ENCODE measurements at places on chromosomes 2 and 18. TPM values are rescaled to one million over a fixed set of nuclear protein-coding genes. Genes with fewer than 3 reads are reported as not detected.

DNA sequence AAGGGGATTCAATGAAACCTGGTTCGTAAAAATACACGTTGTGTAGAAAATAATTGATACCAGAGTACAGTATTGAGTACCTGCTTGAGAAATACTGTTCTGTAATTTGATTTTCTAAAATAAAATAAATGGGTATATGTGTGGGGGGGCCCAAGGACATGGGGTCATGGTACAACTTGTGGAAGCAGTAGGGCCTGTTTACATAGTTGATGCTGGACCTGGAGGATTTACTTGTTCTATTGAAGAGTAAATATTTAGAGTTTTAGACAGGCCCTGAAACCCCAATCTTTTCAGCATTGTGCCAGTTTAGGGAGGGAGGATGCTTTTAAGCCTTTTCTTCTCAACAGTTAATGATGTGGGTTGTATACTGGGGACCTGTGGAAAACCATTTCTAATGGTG, 11.7 kb downstream of the CERS6 start:
- DNase-seq: no peak

- no peak for DNase-seq
Measured at GRCh38 chr2:180609626-180610340, 370.6 kb upstream of the UBE2E3 start.

- DNase-seq: no peak
Measured at GRCh38 chr2:174338671-174339560, 4.2 kb downstream of the SP9 start.

- peak; percentile 83 for DNase-seq
Measured at GRCh38 chr2:207227062-207227748, 61.5 kb upstream of the KLF7 start.

DNA sequence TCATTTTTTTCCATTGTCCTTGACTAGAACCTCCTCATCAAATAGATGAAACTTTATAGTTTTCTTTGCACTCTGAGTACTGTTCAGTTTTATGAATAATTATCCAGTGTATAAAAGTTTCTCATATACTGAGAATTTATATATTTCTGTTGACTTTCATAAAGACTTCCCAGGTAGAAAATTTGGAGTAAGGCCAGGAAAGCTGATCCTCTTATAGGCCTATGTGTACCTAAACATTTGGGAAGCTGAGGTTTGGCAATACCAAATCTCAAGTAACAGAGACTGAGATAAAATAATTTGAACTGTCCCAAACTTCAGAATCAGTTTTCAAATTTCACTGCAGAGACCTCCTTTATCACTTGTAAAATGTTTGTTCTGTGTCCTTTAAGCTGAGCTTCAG, 43.4 kb downstream of the CCDC102B start:
- no peak for DNase-seq

DNA sequence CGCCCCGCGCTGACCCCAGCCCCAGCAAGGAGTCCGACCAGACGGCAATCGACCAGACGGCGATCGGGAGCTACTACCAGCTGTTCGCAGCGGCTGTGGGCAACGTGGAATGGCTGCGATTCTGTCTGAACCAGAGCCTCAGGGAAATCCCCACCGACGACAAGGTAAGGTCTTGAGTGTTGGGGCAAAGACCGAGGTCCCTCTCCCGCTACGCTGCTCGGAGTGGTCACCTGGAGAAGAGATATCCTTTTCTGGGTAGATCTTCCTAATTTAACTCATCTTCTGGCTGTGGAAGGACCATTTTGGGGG, 704 bp downstream of the ANKRD53 start:
- no peak for DNase-seq

GRCh38 chr2:44130441-44130840, 38.2 kb upstream of the PPM1B start:
- DNase-seq: no peak

- no peak for DNase-seq
Measured at GRCh38 chr2:237309011-237309410, 105.0 kb downstream of the COL6A3 start.

GRCh38 chr2:71693286-71694270, 240.2 kb downstream of the DYSF start:
- no peak for DNase-seq

GRCh38 chr2:155574941-155575340, 757.6 kb downstream of the NR4A2 start:
- no peak for DNase-seq

DNA sequence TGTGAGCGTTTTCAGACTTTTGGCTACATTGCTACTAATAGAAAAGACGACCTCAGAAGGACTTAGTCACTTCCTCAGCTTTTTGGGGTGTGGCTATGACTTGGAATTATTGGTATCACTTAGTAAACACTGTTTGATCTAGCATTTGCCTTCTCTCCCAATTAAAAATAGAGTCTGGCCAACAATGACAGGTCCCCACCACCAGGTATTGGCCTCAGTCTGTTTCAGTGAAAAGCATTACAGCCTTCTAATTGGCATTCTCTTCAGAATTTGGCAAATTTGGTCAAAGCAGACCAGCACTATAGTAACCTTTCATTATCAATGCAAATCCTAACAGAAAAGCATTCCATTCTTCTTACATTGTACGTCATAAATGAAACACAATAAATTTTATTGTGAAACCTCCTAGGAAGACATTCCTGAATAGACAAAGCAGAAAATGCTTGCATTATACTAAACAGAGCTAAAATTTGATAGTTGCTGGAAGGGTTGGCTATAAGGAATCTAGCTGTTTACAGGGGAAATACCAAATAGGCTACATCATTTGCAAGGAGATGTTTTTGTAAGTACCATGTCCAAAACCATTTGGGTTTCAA, 613.9 kb downstream of the IRS1 start:
- DNase-seq: no peak

DNA sequence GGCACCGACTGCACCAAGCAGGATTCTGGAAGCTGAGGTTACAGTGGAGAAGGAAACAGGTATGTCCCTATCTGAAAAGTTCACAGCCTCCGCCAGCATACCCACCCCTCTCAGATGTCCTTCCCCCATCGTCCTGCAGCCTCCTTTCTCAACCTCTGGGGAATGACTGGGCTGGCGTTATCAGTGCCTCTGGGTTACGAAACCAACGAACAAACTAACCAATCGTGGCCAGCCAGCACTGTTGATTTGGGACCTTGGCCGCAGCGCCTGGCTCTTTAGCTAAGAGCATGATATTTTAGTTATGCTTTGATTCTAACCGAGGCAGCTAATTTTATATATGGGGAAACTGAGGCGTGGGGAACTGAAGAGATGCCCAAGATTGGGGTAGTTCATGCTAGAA, 233.0 kb downstream of the TFCP2L1 start:
- DNase-seq: no peak

Gene LRATD1
- total RNA-seq: 5.7 TPM

Gene G6PC2
- not detected for total RNA-seq

Gene TTN
- 6.7 TPM for total RNA-seq

Gene NPPC
- 5.6 TPM for total RNA-seq

Data from sigmoid colon (tissue), 7 donors.